NCI-H2029 (cell line): ENCODE measurements at places on chromosomes 3 and 15.

- DNase-seq, result no peak
Measured at GRCh38 chr3:117181222-117181621, 471.6 kb downstream of the TUSC7 start.

- no peak for DNase-seq
Measured at GRCh38 chr3:5295191-5295690, 107.7 kb downstream of the EDEM1 start.

DNA sequence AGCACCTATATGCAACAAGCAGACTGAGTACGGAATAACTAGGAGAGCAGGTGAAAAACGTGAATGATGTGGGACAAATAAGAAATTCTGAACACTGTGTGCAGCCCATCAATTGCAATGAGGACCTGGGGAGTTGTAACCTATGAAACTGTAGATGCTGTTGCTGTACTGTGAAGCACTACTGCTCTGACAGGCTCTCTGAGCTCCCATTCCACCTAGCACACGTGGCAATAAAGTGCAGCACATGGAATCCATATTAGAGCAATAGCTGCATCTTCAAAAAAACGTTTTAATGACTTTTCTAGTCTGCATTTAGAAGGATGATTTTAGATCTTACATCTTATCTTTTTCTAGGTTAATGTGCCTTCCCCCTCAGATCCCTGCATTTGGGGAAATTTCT lies 748.7 kb upstream of the GOLIM4 start:
- no peak for DNase-seq

GRCh38 chr15:92079047-92079446 lies 225.5 kb downstream of the SLCO3A1 start:
- no peak for DNase-seq

GRCh38 chr15:62186578-62186977 lies 21.5 kb upstream of the C2CD4B start:
- no peak for DNase-seq

GRCh38 chr3:66405701-66406091 lies 95.1 kb downstream of the LRIG1 start:
- DNase-seq, result no peak
